ENCODE measurements at places on chromosomes 12 and 14.

DNA sequence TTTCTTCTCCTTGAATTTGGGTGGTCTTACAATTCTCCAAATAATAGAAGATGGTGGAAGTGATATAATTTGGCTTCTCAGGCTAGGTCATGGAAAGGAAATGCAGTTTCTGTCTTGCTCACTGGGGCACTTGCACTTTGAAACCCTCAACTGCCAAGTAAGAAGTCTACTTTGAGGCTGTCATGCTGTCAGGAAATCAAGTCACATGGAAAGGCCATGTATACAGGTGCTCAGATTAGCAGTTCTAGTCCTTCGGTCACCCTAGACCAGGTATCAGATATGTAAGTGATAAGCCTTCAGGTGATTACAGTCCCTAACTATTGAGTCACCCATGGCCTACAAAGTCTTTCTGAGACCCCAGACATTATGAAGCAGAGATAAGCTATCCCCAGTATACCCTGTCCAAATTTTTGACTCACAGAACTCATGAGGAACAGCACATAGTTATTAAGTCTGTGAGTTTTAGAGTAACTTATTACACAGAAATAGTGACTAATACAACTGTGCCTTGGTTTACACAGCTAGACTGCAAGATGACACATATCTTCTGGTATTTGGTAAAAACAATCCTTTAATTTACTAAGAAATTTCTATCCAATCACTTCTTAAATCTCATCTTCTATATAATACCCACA is 26.3 kb upstream of the BBS10 start:
- DNase-seq, result no peak

- DNase-seq, result peak; percentile 31
Measured at GRCh38 chr12:57342207-57342691, 88.6 kb downstream of the R3HDM2 start.

- DNase-seq, result no peak
Measured at GRCh38 chr14:54857830-54858269, 44.8 kb downstream of the GCH1 start.

GRCh38 chr12:94674835-94675234 is 24.5 kb upstream of the TMCC3 start:
- no peak for DNase-seq

DNA sequence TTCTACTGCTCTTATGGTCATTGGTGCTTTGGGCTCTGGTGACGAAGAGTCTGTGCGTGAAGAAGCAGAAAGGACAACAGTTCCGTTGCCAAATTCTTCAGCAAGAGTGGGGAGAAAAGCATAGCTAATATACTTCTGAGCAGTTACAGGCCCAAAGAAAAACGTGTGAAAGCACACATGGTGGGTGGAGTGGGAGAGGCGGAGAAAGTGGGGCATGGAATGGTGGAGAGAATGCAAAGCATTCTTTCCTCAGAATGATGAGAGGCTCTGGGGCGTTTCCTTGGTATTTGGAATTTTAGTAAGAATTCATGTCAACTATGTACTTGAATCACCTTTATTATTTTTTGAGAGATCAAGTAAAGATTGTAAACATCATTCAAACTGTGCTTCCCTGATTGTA is 396.1 kb downstream of the NAV3 start:
- DNase-seq, result no peak

- DNase-seq, result no peak
Measured at GRCh38 chr14:98913967-98914650, 357.9 kb downstream of the BCL11B start.

- DNase-seq, result no peak
Measured at GRCh38 chr12:42846782-42847181, 257.2 kb upstream of the PRICKLE1 start.

GRCh38 chr14:92646952-92647796 is 101.3 kb downstream of the LGMN start:
- no peak for DNase-seq

- no peak for DNase-seq
Measured at GRCh38 chr14:40599725-40600124, 1007.0 kb upstream of the LRFN5 start.

GRCh38 chr14:100816950-100817901 is 8.7 kb upstream of the MEG3 start:
- no peak for DNase-seq

DNA sequence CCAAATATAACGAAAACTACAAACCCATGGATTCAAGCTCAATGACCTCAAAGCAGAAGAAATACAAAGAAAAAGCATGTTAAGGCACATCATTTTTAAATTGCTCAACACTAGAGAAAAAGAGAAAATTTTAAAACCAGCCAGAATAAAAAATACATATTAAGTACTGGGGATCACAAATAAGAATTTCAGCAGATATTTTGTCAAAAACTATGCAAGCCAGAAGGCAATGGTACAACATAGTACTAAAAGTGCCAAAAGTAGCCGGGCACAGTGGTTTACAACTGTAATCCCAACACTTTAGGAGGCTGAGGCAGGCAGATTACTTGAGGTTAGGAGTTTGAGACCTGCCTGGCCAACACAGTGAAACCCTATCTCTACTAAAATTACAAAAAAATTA is 10.2 kb downstream of the SGPP1 start:
- DNase-seq, result peak; percentile 43

- no peak for DNase-seq
Measured at GRCh38 chr12:101768781-101769180, 29.5 kb upstream of the SYCP3 start.

GRCh38 chr12:57046086-57046791 is 3.7 kb downstream of the MYO1A start:
- DNase-seq, result no peak

- peak; percentile 71 for DNase-seq
Measured at GRCh38 chr14:24734917-24735500, 101.0 kb upstream of the GZMB start.

DNA sequence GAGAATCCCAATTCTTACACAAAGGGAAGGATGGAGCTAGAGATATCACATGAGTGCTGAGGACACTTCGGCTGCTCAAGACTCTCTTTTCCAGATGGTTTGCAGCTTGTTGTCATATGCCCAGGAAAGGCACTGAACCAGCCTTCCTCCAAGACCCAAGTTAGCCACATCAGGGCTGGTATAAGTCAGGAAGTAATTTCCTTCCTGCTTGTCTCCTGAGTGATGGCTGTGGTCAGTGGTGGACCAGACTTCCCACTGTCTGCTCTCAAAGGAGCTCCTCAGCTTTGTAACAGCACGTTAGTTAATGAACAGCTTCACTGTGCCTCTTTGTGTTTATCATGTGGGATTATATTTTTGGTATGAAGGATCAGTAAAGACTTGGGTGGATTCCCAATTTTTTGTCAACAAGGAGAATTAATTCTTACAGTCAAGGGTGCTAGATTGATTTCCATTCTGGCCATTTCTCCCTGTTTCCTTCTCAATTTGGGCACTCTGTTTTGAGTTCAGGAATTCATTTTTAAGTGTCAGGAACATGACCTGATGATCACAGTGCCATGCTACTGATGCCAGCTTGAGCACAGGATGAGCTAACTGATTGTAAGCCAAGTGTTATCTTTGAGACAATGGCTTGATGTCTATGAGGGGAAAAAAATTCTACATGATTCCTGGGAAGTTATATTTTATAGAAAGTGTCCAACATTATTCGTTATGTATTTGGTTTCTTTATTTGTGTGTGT is 145.8 kb downstream of the GCH1 start:
- no peak for DNase-seq

- no peak for DNase-seq
Measured at GRCh38 chr14:81390696-81391095, 9.4 kb downstream of the STON2 start.

GRCh38 chr14:39246618-39247017 is 12.9 kb downstream of the MIA2 start:
- no peak for DNase-seq

GRCh38 chr12:111238075-111238734 is 130.7 kb downstream of the PHETA1 start:
- no peak for DNase-seq

Data from NCI-H524 (cell line).